ENCODE measurements at places on chromosomes 13 and 19. TPM values are rescaled to one million over a fixed set of nuclear protein-coding genes. Genes with fewer than 3 reads are reported as not detected.

DNA sequence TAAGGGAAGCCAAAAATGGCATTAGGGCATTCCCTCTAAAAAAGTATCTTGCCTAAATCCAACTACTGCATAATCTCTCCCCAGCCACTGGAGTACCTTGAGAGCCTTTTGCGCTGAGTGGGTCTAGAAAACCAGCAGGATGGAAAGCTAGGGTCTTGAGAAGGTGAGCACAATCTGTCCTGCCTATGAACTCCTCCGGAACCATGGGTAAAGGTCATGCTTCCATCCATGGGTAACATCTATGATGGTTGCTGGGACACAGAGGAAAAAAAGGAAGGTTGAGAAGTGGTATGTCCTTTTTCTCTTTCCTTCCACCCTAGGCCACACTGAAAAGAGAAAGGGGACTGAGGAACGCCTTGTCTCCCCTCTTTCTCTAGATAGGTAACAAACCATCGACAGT, 52.4 kb downstream of the ZNF676 start:
- DNase-seq = no peak

DNA sequence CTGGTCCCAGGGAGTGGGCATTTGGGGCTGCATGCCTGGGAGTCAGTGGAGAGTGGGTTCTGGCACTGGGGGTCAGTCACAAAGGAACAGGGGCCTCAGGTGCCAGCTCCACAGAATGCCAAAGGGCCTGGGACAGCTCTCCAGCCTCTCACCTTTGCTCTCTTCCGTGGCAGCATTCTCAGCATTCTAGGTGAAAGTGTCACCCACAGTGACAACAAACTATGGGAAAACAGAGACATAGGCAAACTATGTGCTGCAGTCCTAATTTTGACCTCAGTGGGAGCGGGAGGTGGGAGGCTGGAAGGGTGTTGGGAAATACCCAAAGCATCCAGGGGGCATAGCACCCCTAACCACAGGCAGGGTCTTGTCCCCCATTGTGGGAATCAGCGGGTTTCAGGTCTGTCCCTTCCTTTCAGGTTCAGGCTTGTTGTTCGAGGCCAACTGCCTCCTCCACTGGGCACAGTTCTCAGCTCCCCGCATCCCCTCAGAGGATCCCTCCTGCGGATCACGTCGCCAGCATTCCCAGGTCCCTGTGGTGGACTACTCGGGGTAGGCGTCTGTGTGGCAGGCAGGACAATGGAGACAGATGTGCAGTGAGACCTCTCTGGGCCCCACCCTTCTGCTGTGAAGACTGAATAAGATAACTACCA, 52.4 kb downstream of the TSHZ3 start:
- no peak for DNase-seq

GRCh38 chr19:45817010-45817724, 2.1 kb upstream of the RSPH6A start:
- peak; percentile 94 for DNase-seq

- DNase-seq = no peak
Measured at GRCh38 chr19:18167975-18168645, 5.5 kb upstream of the IFI30 start.

DNA sequence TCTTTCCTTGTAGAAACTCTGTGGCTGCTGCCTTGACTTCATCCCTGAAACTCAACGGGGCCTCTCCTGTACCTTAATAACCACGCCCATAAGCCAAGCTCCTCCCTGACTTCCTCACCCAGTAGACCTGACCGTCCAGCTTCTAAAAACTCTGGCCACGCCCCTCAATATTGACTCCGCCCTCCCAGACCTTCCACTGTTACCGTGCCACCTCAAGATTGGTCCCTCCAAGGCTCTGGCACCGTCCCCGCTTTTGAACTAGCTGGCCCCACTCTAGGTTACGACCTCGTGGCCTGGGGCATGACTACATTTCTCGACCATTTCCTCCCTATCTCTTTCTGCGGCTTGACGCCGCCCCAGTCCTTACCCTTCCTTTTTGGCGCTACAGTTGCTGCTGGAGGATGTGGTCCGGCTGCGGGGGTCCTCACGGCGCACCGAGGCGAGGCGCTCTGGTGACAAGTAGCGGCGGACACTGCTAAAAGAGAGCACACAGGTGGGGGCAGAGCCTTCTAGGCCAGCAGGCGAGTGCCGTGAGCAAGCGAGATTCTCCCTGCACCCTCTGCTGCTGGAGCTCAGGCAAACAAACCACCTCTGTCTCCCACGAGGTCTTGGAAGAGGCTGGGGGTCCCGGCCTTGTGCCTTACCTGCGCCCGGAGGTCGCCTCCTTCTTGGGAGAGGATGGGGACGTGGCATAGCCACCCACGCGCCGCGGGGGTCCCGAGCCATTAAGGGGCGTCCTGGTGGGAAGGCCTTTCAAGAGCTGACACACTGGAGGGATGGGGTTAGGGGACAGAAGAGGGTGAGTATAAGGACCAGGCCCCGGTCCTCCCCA, 2.3 kb upstream of the EML2 start:
- peak; percentile 80 for DNase-seq

DNA sequence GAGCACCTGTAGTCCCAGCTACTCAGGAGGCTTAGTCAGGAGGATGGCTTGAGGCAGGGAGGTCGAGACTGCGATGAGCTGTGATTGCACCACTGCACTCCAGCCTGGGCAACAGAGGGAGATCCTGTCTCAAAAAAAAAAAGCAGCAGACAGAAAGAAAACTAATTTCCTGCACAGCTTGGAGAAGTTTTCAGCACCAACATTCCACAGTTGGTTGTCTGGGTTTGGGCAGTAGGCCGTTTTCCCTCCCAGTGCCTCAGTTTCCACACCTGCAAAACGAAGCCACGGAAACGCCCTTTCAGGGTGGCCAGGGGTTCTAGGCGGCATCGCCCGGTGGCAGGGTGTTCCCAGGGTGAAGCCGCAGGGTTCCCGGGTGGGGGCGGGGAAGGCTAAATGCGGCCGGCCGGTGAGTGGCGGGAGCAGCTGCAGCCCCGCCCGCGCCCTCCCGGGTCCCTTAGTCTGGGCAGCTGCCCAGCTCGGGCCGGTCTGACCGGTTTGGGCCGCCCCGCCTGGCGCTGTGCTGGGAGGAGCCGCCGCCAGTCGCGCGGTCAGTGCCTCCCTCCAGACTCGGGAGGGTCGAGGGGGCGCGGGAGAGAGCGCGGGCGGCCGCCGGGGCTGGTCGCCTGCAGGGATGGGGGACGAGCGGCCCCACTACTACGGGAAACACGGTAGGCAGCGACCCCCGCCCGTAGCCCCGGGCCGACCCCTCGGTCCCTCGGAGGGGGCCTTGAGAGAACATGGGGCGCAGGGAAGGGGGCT, at the start of gene SLC44A2:
Gene SLC44A2 (plus strand): TSS at position 551 of the 759 bp plus-strand sequence. CDS start 81 bp downstream, at position 632.
- peak; percentile 84 for DNase-seq

- DNase-seq = no peak
Measured at GRCh38 chr13:79194272-79194671, 211.8 kb downstream of the RBM26 start.

DNA sequence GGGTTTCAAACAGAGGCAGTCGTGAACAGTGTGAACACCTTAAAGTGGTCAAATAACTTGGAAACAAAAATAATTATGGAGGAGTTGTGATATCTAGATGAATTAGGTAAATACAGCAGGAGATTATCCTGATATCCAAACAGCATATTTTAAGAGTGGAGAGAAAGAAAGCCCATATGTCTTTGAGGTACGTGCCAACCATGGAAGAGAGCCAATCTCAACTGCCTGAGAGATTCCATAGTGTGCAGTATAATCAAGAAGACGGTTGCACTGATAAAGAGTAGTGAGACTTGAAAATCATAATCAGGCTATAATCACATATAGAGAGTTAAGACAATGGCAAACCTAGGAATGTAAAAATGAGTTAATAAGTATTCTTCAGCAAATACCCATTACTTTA, 472.8 kb upstream of the SLITRK5 start:
- DNase-seq = no peak

- DNase-seq = no peak
Measured at GRCh38 chr13:95485045-95485517, 67.4 kb upstream of the CLDN10 start.

- no peak for DNase-seq
Measured at GRCh38 chr19:16542910-16543472, 754 bp upstream of the CHERP start.

- DNase-seq = no peak
Measured at GRCh38 chr19:5321851-5322681, 18.5 kb downstream of the PTPRS start.

GRCh38 chr13:27423333-27423732, 1.1 kb upstream of the GTF3A start:
- DNase-seq = no peak

DNA sequence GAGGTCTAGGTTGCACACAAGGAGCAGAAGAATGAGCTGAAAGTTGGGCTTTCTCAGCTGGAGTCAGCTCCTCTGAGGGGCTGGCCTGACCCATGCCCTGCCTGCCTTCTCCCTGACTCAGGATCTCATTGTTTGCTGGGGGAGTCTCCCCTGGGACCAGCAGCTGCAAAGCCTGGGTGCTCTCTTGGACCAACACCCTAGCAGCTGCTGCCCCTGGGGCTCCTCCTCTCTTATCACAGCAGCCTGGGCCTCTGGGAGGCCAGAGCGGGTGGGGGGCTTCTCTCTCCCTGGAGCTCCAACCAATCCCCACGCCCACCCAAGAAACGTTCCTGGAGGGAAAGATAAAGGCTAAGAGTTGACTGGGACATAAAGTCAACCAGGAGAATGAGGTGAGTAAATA, 1.6 kb upstream of the FCGBP start:
- no peak for DNase-seq

DNA sequence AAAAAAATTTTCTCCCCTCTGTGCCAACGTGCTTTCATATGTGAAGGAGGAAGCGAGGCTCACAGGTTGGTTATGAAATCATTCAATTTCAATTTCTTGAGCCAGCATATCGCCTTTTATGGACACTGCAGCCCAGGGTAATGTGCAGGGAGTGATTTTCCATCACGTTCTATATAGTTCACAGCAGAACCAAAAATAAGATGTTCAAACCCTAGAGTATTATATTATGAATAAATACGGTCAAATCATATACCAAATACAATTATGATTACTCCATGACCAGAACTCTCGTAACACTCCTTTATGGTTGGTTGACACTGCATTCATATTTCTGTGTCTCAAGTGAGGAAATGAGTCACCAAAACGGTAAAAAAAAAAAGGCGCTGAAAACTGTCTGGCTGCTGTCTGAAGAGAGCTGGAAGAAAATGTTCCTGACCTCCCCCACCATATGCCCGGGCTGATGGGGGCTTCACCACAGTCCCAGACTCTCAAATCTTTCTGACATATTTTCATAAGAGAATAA, 75.8 kb upstream of the UBAC2 start:
- no peak for DNase-seq

DNA sequence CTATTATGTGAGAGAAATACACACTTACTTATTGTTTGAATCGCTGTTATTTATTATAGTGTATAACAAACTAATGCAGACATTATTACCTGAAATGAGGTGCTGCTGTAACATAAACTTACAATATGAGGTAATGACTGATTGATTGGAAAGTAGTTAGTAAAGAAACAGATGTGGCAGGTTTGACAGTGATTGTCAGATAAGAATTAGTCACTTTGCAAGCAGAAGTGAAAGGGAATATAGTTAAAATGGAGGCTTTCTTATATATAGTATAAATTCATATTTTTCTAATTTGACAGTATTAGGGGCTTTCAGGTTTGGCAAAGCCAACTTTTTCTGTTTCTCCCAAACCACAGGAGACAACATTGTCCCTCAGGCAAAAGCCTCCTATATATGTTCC, 20.6 kb downstream of the MIR17HG start:
- DNase-seq = no peak

DNA sequence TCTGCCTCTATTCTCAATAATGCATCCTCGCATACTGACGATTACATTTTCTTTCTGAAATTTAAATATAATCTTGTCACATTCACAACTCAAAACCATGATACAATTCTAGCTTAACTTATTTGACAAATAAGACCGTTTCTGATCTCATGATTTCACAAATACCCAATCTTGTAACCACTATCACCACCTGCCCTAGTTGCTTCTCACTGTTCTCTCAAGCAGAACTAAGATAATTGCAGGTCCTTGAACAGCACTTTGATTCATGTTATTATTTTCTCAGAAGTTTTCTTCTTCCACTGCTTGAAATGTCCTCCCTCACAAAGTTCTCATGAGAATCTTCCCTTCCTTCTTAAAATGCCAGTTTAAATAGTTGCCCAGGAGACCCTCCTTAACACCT, 211.4 kb downstream of the PCDH9 start:
- no peak for DNase-seq

DNA sequence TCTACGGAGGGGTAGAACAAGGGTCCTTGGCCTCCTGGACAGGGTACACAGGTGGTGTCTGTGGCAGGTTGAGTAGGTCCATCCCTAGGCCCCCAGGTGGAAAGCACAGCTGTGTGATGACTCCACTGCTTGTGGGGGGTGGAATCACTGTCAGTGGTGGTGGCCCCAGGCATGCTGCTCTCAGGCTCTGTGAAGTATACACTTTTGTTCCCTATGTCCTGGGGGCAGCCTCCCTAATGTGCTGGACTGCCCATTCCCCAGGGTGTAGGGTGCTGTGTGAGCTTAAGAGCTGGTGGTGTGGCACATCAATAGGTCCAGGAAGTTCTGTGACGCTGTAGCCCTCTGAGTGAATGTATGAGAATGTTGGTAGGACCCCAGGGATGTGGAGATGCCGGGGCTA, 197.2 kb upstream of the SLC10A2 start:
- no peak for DNase-seq

- peak; percentile 28 for DNase-seq
Measured at GRCh38 chr19:47631681-47632446, 22.9 kb downstream of the BICRA start.

KRTDAP gene
- not detected for polyA plus RNA-seq

ICAM5 gene
- 0.51 TPM for polyA plus RNA-seq

SERTM1 gene
- 0.22 TPM for polyA plus RNA-seq

ZNF578 gene
- polyA plus RNA-seq = 1.8 TPM

ZNF625 gene
- 2.9 TPM for polyA plus RNA-seq

KANK3 gene
- 23.8 TPM for polyA plus RNA-seq

LGALS7B gene
- not detected for polyA plus RNA-seq

ATP4B gene
- 0.01 TPM for polyA plus RNA-seq

FOXA3 gene
- 0.01 TPM for polyA plus RNA-seq

IGFL1 gene
- not detected for polyA plus RNA-seq

NLRP11 gene
- polyA plus RNA-seq = not detected

SBK3 gene
- polyA plus RNA-seq = 11.3 TPM

CEACAM16 gene
- polyA plus RNA-seq = not detected

ZNF8 gene
- polyA plus RNA-seq = 1.4 TPM

FGF21 gene
- polyA plus RNA-seq = not detected

OSCAR gene
- polyA plus RNA-seq = 0.22 TPM

ZNF492 gene
- not detected for polyA plus RNA-seq

All from heart right ventricle (tissue), 16 donors.